ENCODE measurements at places on chromosomes 5 and 9.

GRCh38 chr5:160171666-160172065 lies 52.4 kb upstream of the PWWP2A start:
- no peak for DNase-seq

- no peak for DNase-seq
Observed at GRCh38 chr9:72983056-72983455, 30.2 kb upstream of the ALDH1A1 start.

- DNase-seq = peak; percentile 8
Observed at GRCh38 chr5:15550502-15551112, 50.6 kb downstream of the FBXL7 start.

DNA sequence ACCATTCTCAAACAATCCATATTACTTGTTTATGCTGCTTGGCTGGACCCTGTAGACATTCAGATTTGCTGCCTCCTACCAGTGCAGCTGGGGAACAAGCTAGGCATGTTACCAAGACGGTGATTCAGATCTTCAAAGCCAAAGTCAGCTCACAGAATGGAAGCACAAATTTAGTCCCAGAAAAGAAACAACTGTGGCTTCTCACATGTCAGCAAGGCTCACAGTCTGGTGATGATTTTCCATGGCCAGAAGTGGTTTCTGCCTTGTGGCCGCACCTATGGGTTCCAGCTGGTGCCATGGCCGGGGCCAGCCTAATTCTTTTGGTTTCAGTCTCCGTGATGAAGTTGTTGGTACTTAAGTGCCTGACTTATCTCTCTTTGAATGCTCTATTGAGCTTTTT lies 182.2 kb downstream of the TMC1 start:
- peak; percentile 5 for DNase-seq

- DNase-seq = no peak
Observed at GRCh38 chr9:135347461-135347860, 132.1 kb upstream of the PPP1R26 start.

DNA sequence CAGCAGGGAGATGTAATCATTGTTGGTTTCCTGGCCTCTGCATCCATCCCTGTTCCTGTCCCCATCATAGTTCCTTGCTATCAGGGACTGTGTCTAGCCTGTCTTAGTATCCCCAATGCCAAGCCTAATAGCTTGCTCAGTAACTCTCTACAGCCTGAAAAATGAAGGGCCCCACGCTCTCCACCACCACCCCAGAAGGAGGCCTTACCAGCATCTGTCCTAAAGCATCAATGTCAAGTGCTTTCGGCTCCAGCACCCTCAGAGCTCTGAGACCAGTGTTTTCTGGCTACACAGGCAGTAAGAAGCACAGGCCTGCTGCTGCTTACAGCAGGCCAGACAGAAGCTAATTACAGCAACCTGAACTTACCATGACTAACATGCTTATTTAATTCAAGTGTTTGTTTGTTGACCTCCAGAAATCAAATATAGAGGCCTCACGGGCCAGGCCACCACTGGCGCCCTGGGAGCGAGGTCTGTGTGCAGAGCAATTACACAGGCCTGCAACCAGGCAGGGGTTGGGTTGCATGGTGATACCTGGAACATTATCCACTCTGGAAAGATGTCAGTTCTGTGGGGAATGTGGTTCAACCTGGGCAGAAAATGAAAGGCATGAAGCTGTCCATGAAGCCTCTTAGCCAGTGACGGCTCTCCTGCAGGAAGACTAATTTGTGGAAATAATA lies 124.3 kb downstream of the SLC1A3 start:
- no peak for DNase-seq

DNA sequence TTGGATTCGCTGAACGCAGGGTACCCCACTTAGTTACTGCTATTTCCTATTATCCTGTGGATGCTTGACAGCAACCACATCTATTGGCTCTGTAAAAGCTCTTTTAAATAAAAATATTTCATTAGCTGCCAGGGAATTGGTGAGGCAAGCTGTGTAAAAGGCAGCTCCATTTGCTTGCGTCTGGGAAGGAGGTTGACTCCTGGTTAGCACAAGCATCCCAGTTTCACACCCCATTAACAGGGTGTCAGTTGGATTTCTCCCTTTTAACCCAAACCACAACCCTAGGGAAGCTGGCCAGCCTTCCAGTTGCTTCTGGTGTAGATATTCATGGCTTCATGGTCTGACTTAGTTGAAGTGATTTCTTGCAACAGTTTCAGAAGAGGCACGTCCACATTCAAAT lies 151.0 kb downstream of the GPBP1 start:
- DNase-seq = peak; percentile 80

DNA sequence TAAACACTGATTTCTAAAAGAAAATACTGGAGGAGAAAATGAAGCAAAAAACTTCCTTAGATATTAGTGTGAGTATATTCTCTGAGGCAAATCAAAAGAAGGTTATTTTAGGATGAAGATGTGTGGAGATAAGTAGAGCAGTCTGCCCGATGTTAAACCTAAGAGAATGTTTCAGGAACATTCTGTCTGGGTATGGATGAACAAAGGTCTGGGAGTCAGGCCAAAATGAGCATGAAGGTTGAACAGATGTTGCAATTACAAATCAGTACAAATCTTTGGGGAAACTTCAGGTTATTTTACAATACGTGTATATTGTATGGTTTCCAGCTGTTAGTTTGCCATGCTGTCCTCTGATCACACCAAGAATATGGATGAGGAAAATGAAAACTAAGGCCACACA lies 14.4 kb upstream of the CEP78 start:
- no peak for DNase-seq

- DNase-seq = no peak
Observed at GRCh38 chr9:10566848-10567247, 46.0 kb downstream of the PTPRD start.

GRCh38 chr5:53956632-53957031 lies 353.7 kb downstream of the ARL15 start:
- no peak for DNase-seq

GRCh38 chr9:112166176-112167140 lies 8.6 kb downstream of the SUSD1 start:
- peak; percentile 35 for DNase-seq

- no peak for DNase-seq
Observed at GRCh38 chr9:121463026-121463807, 36.4 kb downstream of the GGTA1 start.

DNA sequence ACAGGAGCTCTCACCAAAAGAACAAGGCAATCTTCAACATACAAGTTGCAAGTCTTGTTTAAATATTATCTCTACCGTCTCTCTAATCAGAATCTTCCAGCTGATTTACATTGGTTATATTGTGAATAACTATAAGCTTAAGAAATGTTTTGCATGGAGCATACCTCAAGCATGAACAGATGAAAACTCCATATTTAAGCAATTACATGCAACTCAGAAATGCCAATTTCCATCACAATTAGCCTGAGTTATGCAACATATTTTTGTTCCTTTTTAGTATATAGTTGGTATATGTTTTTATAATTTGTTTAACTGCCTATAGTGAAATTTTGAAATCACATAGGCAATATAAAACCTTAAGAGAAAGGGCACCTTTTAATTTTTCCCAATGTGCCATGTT lies 142.5 kb downstream of the DENND1A start:
- no peak for DNase-seq

DNA sequence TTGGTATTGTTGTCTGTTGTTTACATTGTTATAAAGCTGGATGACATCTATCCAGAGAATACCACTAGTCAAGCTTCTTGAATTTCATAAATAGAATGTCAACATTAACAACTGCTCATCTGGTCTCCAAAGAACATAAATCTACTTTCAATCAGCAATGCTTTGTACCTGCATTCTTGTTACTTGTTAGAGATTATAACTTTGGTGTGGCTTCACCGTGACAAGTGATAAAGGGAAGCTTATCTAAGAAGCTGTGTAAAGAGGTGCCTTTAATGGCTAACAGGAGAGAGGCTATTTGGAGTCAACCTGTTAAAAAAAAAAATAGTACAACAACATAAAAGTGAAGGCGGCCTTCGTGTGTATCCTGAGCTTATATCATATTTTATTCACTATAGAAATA lies 41.8 kb downstream of the MUSK start:
- no peak for DNase-seq

DNA sequence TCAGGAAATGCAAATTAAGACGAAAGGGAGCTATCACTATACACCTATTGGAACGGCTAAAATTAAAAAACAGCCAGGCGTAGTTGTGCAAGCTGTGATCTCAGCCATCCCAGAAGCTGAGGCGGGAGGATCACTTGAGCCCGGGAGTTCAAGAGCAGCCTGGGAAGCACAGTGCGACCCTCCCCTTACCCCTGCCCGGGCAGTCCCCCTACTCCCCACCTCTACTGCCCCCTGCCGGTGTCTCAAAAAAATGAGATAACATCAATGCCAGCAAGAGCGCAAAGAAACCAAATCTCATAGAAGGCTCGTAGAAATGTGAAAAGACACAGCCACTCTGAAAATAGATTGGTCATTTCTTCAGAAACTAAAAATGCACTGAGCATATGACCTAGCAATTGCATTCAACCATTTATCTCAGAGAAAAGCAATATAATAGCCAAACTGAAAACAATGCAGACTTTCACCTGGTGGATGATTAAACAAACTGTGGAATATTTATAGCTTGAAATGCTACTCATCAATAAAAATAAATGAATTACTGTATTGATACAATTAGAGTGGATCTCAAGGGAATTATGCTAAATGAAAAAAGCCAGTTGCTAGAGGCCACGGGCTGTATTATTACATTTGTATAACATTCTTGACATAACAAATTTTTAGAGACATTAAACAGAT lies 20.6 kb downstream of the OR2V2 start:
- DNase-seq = no peak

GRCh38 chr5:89213573-89213972 lies 330.6 kb upstream of the MEF2C start:
- DNase-seq = peak; percentile 90

GRCh38 chr9:16828340-16829281 lies 41.9 kb downstream of the BNC2 start:
- no peak for DNase-seq

DNA sequence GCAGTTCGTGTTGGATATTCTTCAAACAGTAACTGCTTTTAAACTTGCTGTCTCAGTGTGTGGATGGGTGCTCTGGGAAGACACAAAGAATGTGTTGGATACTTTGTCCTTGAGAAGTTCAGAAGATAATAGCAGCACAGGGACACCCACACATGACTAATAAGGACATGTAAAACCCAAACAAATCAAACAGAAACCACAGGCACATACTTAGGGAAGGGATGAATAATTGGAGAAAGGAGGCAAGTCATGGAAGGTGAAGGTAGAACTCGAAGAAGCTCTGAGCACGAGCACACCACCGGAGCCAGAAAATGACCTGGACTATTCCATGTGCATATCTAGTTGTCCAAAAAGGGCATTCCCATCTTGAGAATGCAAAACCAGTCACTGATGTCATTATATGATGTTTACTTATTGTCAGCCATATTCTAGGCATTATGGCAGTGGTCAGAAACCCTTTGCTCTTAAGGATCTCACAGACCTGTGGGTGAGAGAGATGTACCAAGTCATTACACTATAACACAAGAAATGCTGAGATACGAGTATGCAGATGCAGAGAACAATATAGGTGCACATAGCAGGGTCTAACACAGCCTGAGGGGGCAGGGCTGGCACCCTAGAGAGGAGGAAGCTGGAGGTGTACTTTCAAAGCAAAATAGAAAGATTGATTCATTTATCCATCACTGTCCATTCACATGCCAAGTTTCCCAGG lies 152.9 kb downstream of the PIK3R1 start:
- no peak for DNase-seq

DNA sequence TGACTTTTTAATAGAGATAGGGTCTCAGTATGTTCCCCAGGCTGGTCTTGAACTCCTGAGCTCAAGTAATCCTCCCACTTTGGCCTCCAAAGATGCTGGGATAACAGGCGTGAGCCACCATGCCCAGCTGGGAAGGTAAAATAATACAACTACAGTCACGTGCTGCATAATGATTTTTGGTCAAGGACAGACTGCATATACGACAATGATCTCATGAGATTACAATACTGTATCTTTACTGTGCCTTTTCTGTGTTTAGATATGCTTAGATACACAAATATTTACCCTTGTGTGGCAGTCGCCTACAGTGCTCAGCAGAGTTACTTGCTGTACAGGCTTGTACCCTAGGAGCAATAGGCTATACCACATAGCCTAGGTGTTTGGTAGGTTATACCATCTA lies 14.2 kb upstream of the IRF1 start:
- no peak for DNase-seq

DNA sequence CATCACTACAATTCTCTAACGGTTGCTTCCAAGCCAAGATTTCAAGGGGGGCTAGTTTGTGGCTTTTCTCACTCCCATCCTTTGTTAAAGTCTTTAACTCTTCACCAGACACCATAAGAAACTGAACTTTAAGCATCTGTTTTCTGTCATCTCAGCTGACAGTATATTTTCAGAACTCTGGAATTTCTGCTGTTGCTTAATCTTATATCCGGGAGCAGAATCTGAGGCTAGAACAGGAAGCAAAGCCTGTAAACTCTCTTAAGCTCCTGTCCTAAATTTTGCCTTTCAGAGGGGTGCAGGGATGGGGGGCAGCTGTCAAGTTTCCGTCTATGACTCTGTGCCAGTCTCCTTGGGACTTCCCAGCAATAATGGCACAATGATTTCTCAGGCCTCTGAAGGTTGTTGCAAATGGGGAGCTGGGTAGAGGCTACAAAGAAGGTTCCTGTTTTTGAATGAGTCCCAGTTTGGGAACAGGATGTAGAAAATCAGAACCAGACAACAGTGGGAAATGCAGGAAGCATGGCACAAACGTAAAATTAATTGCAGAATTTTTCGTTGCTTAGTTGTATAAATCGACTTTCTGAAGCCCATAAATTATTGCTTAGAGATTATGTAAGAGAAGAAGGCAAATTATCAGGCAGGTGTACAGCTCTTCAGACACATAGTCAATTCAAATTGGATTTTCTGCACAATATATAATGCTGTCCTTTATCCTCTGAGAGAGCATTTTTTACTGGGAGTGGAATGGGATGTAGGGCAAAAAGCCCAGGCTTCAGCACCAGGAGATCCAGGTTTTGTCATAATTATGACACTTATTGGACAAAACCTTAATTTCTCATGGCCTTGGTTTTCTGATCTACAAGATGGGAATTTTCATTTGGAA lies 430.9 kb downstream of the DMAC1 start:
- peak; percentile 33 for DNase-seq

DNA sequence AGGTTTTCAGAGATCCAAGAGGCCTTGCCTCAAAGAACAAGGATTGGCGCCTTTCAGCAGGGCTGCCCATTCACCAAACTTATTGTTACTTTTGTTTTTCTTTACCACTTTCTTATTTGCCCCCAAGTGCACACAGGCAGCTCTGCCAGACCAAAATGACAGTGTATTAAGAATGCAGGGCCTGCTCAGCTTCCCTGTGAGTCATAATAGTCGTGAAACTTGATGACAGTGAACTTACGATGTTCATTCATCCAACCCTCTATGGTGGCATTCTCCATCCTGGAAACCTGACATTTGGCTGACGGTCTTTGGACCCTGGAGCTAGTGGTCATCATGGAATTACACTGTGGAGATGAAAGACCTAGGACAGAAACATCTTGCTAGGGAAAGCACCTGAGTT lies 44.3 kb downstream of the UBE2QL1 start:
- no peak for DNase-seq

GRCh38 chr5:10488144-10488543 lies 46.5 kb downstream of the ROPN1L start:
- no peak for DNase-seq

Data from astrocyte of the cerebellum (primary cell).